ENCODE measurements at places on chromosomes 4 and X. TPM values are rescaled to one million over a fixed set of nuclear protein-coding genes. Genes with fewer than 3 reads are reported as not detected.

Gene RP2
- total RNA-seq, result 9.6 TPM

Gene SOX3
- not detected for total RNA-seq

Gene SMIM10L2A
- 0.38 TPM for total RNA-seq

Gene MAGED4
- total RNA-seq, result not detected

Gene ASB5
- not detected for total RNA-seq

Gene FGF2
- 2.9 TPM for total RNA-seq

Gene MAGEA9B
- not detected for total RNA-seq

Gene NPY5R
- total RNA-seq, result not detected

Gene ABLIM2
- total RNA-seq, result not detected

Gene DMRTC1B
- total RNA-seq, result not detected

Gene UGT2B15
- not detected for total RNA-seq

Gene APOO
- 27.1 TPM for total RNA-seq

Gene CLCN4
- 0.16 TPM for total RNA-seq

Gene HPGD
- total RNA-seq, result 15.0 TPM

Gene TENM3
- total RNA-seq, result not detected

Gene RAI2
- 0.33 TPM for total RNA-seq

Gene MAGEC2
- not detected for total RNA-seq

Gene NXF2
- total RNA-seq, result not detected

Gene PLAC8
- 44.2 TPM for total RNA-seq

Gene JAKMIP1
- total RNA-seq, result 41.7 TPM

Gene EFHC2
- not detected for total RNA-seq

Gene SPIN2B
- total RNA-seq, result 7.9 TPM

Gene GUCY1B1
- total RNA-seq, result 1.5 TPM

Gene MAOB
- total RNA-seq, result not detected

Gene SH3BP2
- 105 TPM for total RNA-seq

Gene ALAS2
- not detected for total RNA-seq

Gene RTL9
- not detected for total RNA-seq

Gene ZBTB49
- total RNA-seq, result 8.1 TPM

Gene GPR78
- not detected for total RNA-seq

Gene ADGRG2
- not detected for total RNA-seq

Gene ATOH1
- total RNA-seq, result not detected

Gene TMPRSS11D
- total RNA-seq, result not detected

Gene CRMP1
- total RNA-seq, result 0.16 TPM

Gene PABPC5
- total RNA-seq, result not detected

Gene TAF7L
- total RNA-seq, result not detected

Gene SPATA18
- total RNA-seq, result 0.35 TPM
